ENCODE measurements at places on chromosomes 4 and X.

DNA sequence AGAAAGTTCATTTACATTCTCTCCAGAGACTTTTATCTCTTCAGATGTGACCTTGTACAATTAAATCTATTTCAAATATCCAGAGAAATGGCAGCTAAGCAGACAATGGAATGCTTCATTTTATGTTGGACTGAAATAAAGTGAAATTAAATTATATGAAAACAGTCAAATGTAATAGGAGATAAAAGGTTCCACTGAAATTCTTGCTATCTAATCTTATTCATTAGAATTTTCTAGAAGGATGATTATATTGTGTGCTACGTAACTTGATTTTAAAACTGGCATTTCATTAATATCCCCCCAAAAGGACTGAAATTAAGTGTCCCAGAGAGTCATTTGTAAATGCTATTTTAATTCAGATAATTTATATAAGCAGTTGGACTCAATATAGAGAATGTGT is 646.9 kb upstream of the GALNT7 start:
- no peak for DNase-seq

- DNase-seq: no peak
Observed at GRCh38 chr4:186701273-186701672, 22.4 kb downstream of the FAT1 start.

GRCh38 chr4:139816856-139817255 is 151.2 kb downstream of the MGST2 start:
- DNase-seq: no peak

DNA sequence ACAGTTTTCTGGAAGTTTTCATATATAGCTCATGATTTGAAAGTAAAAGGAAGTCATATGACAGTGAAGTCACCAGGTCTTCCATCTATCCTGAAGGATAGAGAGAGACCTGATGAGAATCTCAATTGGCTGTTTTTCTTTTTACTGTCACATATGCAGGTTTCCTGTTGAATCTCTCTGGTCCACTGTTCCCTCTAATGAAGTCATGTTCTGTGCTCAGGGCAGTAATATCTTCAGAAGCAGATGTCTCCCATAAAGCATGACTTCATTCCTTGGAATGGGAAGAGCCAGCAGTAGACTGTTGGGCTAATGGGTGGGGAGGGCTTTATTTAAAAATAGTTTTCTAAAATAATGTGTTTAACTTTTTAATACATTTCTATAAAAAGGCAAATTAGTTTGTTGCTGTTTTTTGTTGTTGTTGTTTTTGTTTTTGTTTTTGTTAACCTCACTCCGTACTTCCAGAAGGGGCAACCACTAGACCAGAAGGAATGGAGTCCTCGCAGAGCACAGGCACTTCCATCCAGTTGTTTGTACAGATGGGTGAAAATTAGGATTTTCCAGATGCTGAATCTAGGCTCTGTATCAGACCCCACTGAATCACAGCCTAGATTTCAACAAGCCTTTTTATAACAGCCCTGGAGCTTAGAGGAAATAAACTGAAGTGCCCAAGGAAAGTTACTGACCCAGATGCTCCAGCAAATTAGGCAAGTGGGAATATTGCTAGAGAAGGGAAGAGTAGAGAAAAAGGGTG is 54.2 kb downstream of the AWAT2 start:
- DNase-seq: no peak

- DNase-seq: peak; percentile 54
Observed at GRCh38 chr4:76948443-76949275, 893 bp upstream of the SEPTIN11 start.

DNA sequence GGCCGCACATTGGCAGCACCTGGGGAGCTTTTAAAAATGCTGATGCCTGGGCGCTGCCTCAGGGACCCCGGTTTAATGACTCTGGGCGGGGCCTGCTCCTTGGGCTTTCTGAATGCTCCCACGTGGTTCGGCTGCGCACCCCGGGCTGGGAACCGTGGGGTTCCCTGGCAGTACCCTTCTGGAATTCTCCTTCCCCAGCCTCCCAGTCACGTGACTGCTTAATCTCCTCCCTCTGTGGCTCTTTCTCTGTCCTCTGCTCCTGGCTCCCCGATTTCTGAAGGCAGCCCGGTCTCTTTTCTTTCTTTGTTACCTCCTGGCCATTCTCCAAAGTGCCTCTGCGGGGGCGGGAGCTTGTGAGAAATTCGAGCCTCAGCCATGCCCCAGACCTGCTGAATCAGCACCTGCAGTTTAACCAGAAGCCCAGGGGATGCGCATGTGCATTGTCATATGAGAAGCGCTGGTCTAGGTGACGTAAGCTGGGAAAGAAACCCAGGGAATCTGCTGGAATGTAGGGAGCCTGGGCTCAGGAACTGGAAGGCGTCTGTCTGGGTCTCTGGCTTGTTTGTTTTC is 16.6 kb downstream of the CLCN4 start:
- DNase-seq: no peak

DNA sequence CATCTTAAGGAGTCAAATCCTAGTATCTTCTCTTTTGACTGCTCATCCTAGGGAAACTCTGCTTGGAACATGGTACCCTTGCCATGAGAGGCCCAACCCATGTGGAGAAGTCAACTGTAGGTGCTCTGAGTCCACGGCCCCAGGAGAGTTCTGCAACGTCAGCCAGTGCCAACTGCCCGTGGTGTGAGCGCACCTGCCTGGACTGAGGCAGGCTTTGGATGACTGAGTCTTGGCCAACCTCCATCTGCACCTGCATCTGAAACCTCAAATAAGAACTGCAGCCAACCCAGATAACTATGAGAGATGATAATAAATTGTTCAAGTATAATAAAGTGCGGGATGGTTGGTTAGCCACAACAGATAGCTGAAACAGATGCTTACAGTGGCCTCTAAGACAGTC is 772.0 kb downstream of the TRIML1 start:
- no peak for DNase-seq

DNA sequence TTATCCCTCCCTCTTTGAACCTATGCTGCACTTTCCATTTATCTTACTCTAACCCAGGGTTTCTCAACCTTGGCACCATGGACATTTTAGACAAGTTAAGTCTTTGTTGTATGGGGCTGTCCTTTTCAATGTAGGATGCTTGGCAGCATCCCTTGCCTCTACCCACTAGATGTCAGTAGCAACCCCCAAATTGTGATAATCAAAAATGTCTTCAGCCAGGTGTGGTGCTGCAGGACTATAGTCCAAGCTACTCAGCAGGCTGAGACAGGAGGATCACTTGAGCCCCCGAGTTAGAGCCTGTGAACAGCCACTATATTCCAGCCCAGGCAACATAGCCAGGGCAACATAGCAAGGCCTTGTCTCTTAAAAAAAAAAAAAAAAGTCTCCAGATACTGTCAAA is 7.0 kb downstream of the LRCH2 start:
- no peak for DNase-seq

DNA sequence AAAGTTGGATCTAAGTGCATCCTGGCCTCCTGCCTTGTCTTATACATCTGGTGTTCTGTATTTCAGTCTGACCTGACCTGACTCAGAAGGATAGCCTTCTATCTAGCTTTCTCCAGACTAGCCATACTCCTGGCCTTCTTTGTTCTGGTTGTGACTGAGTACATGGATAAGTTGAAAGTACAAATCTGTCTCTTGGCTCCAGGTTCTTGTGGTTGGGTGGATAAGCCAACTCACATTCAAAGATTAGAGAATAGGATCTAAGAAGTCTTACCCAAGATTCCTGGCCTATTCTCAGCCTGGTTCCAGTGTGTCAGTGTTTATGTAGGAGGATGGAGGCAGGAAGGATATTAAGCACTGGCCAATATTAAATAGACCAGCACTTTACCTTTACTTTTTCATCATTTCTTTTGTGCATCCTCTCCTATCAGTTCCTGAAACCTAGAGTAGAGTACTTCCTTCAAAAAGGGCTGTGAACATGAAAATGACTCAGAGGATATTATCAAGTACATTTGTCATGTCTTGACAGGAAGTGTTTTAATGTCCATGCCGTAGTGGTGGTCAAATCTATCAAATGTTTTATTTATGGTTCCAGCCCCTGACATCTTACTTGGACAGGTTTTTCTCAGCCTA is 123.5 kb downstream of the IL15 start:
- DNase-seq: no peak

DNA sequence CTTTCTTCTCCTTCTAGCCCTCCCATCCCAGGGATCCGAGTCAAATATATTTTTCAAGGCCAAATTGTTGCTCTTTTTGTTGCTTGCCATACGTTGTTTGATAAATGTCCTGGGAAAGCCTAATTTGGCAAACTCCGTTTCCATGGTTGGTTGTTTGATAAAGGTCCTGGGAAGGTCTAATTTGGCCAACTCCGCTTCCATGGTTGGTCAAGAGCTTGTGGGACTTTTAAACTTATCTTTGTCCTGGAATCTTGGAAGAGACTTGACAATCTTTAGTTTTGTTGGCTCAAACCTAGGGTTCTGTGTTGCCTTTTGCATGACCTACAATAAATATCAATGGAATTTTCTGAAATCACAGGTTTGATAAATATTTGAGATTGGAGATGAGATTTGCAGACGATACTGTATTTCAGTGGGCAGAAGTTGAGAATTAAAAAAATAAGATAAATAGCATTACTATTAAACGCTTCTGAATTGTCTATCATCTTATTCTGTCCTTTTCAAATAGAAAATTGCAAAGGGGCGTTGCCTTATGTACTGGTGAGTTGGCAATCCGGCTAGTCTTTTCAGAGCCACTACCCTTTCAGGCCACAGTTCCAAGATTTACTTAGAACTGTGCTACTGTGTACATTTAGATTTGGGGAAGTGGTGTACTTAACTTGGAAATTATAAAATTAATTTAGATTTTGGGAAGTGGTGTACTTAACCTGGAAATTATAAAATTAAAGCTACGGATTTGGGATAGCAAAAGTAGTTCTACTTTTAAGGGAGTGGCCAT is 804 bp downstream of the OSTC start:
- no peak for DNase-seq

DNA sequence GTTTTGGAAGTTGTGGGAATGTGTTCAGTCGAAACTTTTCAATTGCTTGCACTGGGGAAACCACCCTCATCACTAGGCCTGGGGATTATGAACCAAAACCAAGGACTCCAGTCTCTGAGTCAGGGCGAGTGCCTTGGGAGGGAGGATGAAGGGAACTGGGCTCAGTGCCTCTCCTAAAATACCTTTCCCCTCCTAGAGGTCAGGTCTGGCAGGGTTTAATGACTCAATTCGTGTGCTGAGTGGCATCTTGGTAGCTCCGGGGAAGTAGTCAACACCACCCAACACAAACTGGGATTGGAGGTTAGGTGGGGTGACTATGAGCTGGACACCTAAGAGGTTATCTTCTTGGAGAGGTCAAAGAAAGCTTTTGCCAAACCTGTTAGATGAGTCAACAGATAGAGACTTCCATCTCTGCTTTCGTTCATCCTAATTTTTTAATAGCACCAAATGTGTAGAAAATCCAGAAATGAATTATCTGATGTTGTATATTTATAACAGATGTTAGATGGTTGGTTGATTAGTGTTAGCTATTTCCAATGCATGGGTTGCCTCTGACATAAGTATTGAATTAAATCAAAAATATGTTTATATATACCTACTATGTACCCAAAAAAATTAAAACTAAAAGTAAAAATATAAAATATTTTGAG is 202.8 kb downstream of the SHROOM3 start:
- DNase-seq: no peak

DNA sequence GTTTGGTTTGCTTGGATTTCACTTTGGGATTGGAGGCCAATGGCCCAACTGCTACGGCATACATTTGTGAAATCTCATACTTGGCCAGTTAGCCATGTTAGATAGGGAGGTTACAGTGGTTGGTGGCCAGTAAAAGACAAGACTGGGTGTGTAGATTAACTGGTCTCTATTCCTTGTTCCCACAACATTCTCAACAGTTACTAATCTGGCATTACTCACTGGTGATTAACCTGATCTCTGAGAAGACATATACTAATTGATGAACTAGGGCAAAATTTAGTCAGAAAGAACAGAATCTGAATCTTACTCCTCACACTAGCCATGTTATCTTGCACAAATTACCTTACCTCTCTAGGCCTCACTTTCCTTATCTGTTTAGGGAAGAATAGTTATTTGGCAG is 33.4 kb downstream of the GATB start:
- DNase-seq: no peak

DNA sequence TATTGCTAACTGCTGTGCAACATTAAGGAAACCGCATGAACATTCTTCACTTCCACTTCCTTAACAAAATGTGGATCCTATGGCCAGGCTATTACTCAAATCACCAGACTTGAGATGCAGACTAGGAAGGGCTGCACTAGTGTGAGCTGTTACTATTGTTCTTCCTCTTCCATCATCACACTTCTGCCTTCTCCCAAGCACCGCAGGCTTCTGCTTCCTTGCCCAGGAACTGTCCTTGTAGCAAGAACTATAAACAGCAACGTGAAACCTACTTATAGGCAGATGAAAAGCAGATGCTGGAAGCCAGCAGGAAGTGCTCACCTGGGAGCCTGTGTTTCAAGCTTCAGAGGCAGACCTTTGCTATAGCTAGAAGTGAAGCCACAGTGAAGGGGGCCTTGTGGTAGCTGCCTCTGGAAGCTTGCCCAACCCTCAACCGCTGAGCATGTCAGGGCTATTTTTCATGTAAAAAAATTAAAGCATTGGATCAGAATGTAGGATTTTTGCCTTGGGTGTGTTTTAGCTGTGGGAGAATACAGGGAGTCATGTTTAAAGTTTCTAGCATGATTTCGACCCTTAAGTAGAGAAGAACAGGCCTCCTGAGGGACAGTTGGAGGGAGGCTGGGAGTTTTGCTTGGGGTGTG is 43.9 kb downstream of the CLNK start:
- DNase-seq: no peak

Measured in effector memory CD4-positive, alpha-beta T cell (primary cell).